ENCODE measurements at places on chromosomes 5 and 9.

DNA sequence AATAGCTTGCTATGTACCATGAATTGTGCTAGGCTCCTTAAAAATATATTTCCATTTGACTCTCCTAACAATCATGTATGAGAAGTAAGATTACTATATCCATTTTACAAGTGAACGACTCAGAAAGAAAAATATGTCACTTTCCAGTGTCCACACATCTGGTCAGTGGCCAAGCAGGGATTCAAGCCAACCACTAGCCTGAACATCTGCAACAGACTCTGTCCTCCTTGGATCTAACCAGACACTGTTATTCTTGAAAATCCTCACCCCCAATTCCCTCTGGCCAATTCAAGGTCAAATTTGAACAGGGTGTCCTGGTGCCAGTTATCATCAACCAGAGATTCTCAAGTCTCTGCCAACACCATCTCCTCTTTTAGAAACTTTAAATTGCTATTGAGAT is 344.1 kb upstream of the WWC1 start:
- no peak for DNase-seq

- no peak for DNase-seq
Measured at GRCh38 chr5:6634306-6634705, 1.1 kb downstream of the SRD5A1 start.

- no peak for DNase-seq
Measured at GRCh38 chr5:177194268-177194667, 60.7 kb downstream of the NSD1 start.

DNA sequence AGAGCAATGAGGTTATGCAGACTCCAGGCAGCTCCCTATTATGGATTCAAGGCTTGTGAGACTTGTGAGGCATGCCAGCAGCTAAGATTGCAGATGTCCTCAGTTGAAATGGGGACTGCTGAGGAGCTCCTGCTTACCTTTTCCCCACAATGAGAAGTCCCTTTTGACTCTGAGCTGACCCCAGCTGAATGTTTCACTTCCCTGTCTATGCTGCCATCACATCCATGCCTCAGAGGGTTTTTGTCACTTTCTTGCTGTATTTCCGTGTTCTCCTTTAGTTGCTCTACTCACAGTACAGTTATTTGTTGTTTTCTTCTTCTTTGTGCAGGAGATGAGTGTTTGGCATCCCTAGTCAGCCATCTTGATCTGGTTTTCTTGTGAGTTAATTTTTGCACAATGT is 18.8 kb upstream of the OR2S2 start:
- DNase-seq, result no peak

DNA sequence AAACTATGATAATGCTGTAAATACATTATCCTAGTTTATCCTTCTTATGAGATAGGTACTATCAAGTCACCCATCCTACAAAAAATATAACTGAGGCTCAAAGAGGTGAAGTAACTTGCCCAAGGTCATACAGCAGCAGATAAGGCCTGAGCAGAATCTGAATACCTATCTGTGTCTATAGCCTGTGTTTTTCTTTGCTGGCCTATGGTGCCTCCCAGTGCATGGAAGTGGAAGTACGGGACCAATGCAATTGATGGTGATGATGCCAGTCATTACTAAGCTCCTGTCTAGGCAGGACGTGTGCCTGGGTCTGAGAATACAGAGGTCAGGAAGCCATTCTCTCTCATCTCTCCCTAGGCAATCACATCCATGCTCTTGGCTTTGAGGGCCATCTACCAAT is 67.8 kb downstream of the FAT2 start:
- DNase-seq, result no peak

GRCh38 chr9:116000748-116001329 is 152.8 kb upstream of the PAPPA start:
- no peak for DNase-seq

- DNase-seq, result no peak
Measured at GRCh38 chr5:74152625-74153254, 487.8 kb downstream of the ENC1 start.

- DNase-seq, result peak; percentile 61
Measured at GRCh38 chr5:55226027-55226933, 835 bp downstream of the MCIDAS start.

GRCh38 chr5:11023945-11024344 is 262.9 kb upstream of the DAP start:
- no peak for DNase-seq

DNA sequence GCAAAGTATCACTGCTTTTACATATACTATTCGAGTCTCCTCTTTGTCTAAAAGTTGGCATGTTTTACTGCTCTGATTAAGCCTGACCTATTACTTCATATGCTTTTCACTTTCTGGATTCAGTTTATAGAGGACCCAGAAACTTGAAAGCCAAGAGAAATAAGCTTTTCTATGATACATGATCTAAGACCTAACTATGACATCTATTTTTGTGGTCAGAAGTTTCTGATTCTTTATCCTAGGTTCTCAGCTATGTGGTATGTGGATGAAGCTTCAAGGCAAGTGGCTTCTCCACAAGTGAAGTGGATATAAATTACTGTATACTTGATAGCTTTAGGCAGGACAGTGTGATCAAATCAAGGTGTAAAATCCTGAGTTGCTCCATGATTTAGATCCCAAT is 6.3 kb downstream of the EDIL3 start:
- no peak for DNase-seq

DNA sequence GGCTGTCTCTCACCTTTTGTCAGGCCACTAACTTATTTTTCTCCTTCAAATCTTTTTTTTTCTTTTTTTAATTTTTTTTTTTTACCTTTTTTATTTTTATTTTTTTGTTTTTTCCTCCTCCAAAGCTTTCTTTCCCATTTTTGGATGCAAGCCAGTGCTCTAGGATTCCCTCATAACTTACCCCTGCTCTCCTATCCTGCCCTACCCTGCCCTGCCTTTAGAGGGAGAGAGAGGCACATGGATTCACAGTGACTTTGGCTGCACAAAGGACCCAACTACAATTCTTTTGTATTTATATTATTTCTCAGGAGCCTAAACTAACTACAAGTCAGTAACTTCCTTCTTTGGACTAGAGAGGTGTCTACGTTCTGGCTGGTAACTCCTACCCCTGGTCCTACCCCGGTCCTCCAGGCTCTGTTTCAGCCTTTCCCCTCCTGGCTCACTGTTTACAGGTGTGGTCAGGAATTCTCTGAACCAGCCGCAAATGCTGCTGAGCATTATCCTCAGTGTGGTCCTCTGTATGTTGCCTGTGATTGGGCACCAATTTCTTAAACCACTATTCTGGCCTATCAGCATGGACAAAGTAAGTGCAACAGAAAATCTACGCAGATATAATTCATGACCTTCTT is 8.4 kb upstream of the RUSC2 start:
- DNase-seq, result no peak

- DNase-seq, result no peak
Measured at GRCh38 chr5:1779782-1780613, 19.6 kb downstream of the MRPL36 start.

- no peak for DNase-seq
Measured at GRCh38 chr9:27453860-27454553, 70.1 kb upstream of the IFNK start.

GRCh38 chr9:121169094-121169601 is 32.5 kb downstream of the RAB14 start:
- DNase-seq, result no peak

DNA sequence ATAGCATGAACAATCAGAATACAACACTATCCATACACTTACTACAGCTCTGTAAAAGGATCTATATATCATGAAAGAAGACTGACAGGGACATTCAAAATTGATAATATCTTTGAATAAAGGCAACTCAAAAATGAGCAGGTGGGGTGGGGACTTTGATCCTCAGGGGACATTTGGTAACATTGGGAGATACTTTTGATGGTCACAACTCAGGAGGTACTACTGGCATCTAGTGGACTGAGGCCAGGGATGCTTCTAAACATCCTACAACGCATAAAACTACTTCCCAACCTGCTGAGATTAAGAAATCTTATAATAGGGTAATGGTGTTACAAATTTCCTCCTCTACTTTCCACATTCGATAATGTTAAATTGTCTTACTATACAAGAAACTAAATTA is 243.9 kb downstream of the ARL15 start:
- no peak for DNase-seq

DNA sequence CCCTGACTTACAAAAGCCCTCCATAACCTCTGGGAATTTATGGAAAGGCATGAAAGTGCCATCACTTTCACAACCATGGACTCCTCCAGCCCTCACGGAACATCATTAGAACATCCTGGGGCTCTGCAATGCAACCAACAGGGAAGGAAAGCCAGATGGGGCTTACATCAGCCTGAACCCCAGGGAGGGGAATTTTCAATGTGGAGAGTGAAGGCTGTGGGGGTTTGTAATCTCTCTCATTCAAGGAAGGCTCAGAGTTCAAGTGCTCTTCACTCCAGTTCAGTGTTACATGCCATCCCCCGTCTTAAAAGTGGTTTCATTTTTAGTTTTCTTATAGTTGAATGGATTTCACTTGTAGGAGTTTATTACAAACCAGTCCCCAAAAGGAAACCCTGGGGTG is 5.7 kb downstream of the SPRY4 start:
- DNase-seq, result no peak

GRCh38 chr5:104297076-104297475 is 734.5 kb upstream of the NUDT12 start:
- no peak for DNase-seq

- no peak for DNase-seq
Measured at GRCh38 chr5:172441262-172441751, 13.0 kb downstream of the SH3PXD2B start.

- DNase-seq, result no peak
Measured at GRCh38 chr5:112143690-112144089, 275.4 kb downstream of the EPB41L4A start.

DNA sequence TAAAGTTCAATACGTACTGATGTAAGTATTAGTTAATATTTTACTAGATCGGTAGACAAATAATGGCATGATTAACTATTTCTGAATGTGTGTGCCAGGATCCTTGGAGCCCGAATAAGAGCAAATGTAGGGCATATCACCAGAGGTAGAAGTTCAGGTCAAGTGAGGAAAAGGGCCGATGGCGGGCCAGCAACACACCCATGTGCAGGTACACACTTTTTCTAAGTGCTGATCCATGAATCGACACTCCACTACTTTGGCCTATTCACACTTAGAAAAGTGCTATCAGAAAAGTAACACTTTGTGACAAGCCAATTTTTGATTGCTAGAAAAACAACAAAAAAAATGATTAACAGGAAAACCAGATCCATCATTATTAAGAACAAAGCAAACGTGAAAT is 150.3 kb downstream of the AUH start:
- DNase-seq, result no peak

DNA sequence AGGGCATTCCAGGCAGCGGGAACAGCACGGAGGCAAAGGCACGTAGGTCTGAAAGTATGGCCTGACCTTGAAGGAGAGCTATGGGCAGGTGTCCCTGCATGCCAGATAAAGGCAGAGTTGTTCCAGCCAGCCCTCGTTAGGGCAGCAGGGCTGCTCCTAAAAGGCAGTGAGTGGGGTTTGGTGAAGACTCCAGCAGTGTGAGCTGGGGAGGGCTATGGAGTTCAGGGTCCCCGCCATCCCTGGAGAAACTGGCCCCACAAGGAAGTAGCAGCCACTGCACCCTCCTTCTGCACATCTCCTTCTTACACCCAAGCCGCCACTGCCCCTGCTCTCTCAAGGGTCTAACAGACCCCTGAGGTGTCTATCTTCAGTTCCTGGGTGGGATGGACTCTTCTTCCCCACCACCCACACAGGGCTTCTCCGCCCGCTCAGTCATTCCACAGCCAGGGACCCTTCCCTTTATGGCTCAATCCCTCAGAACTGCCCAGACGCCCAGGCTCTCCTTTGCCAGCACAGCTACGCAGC is 1.4 kb downstream of the AKNA start:
- no peak for DNase-seq

- DNase-seq, result no peak
Measured at GRCh38 chr5:173242675-173243121, 7.7 kb upstream of the NKX2-5 start.

GRCh38 chr5:80780024-80780423 is 125.2 kb upstream of the DHFR start:
- DNase-seq, result no peak

- DNase-seq, result no peak
Measured at GRCh38 chr9:8905731-8906130, 1106.2 kb upstream of the DMAC1 start.

- DNase-seq, result no peak
Measured at GRCh38 chr5:135891791-135892190, 3.9 kb downstream of the IL9 start.

DNA sequence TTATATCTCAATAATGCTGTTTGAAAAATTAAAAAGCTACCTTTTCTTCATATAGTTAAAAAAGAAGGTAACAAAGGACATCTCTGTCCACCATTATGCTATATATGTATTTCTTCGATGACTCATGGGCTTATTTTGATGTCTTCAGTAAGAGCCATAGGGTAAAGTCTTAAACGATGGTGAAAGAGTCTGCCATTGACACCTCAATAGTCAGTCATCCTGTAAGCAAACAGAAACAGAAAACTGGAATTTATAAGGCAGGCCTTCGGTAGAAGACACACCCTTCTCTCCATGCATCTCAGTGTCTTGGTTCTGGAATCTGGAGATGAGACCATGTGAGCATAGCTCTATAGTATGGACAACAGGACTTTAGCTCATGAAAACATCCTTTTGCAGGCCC is 87.0 kb upstream of the ZNF462 start:
- DNase-seq, result no peak

- DNase-seq, result no peak
Measured at GRCh38 chr9:106958955-106959657, 96.1 kb downstream of the ZNF462 start.

DNA sequence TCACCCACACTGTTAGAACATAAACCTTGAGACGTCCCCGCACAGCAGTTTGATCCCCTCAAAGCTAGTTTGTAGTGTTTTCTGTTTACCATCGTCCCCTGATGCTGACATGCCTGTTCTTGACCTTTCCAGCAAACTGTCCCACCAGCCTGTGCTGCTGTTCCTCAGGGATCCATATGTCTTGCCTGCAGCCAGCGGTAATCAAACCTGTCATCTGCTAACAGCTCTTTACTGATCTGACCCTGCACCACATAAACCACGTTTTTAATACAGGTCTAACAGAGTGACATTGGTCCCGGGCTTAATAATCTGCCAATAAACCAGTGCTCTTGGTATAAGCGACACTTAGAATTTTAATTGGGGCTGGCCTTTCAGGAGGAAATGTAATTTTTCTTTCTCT is 34.7 kb downstream of the PPIC start:
- DNase-seq, result no peak

DNA sequence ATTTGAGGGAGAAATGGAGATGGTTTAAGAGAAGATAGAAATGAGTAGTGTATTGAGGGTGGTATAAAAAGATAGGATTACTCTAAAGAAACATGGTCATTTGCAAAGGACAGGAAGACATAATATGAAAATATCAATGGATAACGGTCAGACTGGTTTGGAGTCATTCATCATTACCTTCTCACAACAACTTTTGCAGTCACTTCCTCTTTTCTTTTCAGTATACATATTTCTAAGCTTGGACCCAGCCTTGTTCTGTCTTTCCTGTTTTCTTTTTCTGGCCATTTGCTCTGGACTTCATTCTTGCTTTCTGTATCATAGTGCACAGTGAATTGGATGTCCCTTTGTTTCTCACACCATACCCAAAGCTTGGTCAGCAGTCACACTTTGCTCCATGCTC is 966.5 kb upstream of the TYRP1 start:
- DNase-seq, result no peak

GRCh38 chr9:87834357-87834756 is 48.3 kb upstream of the SPATA31E1 start:
- peak; percentile 6 for DNase-seq
